Activated T-cell treated with anti-CD3 and anti-CD28 coated beads, Interleukin-2, amount 50 U/mL, for 24 hours (primary cell): ENCODE measurements at places on chromosomes 7 and 10.

GRCh38 chr7:131623154-131623553, 66.7 kb upstream of the PODXL start:
- H3K27me3 ChIP-seq = peaks cover 19% of the 10 kb centered on the region
- no peak for DNase-seq
- H3K36me3 ChIP-seq = no peaks in the 10 kb centered on the region
- H3K27ac ChIP-seq = no peak overlapping the region
- H3K4me1 ChIP-seq = no peaks in the 10 kb centered on the region

- no peak overlapping the region for H3K27ac ChIP-seq
- no peak overlapping the region for H3K4me3 ChIP-seq
- no peak for DNase-seq
These were observed 80.0 kb upstream of the STK17A start for GRCh38 chr7:43502941-43503340.

DNA sequence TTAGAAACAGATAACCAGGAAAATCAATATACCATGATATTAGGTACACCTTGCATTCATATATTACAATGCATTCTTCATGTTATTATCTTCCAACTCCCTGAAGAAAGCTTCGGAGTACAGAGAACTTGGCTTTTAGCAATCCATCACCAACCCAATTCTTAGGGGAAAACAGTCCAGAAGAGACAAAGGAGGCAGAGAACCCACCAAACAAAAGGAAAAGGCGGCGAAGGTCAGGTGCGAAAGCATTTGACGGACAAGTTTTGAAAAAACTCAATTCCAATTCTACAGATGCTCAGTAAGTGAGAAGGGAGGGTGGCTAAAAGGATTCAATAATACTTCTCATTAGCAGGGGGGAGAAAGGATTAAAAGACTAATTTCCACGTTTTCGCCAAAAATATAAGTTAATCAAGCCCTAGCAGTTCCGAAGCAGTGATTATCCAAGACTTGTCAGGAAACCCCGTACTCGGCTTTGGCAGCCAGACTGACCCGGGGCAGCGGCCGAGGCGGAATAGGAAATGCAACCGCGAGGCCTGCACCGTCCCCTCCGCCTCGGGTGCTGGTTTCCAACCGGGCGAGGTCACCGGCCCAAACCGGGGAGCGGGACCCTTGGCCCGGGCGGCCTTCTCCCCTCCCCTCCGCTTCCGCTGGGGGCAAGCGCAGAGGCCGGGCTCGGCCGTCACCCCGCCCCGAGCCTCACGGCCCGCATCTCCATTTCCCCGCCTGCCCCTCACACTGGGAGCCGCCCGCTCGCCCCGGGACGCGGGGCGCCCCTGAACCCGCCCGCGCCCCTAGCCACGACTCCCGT, 747 bp downstream of the GDI2 start:
- no peaks in the 10 kb centered on the region for H3K27me3 ChIP-seq
- peaks cover 65% of the 10 kb centered on the region for H3K4me1 ChIP-seq
- peak overlapping the region; percentile 89 for H3K4me3 ChIP-seq
- H3K36me3 ChIP-seq = peaks cover 64% of the 10 kb centered on the region
- DNase-seq = no peak

GRCh38 chr10:69668721-69669120, 38.7 kb downstream of the FAM241B start:
- DNase-seq = no peak
- no peaks in the 10 kb centered on the region for H3K4me1 ChIP-seq
- H3K27me3 ChIP-seq = peaks cover 52% of the 10 kb centered on the region
- H3K36me3 ChIP-seq = no peaks in the 10 kb centered on the region
- H3K4me3 ChIP-seq = no peak overlapping the region

GRCh38 chr7:14179781-14180180, 190.3 kb upstream of the ETV1 start:
- no peaks in the 10 kb centered on the region for H3K27me3 ChIP-seq
- no peak overlapping the region for H3K27ac ChIP-seq
- no peak overlapping the region for H3K4me3 ChIP-seq
- H3K36me3 ChIP-seq = no peaks in the 10 kb centered on the region
- DNase-seq = no peak

DNA sequence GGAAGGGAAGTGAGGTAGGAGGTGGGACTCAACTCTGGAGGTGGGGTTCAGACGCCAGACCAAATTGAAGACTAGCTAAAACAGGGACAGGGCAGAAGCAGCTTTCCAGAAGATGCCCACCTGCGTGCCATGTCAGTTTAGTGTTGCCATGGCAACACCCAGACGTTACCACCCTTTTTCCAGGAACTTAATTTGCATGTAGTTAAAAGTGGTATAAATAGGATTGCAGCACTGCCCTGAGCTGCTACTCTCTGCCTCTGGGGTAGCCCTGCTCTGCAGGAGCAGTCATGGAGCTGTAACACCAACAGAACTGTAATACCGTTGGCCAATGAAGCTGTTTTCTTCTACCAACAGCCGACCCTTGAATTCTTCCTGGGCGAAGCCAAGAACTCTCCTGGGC, 93.8 kb downstream of the PRKCQ start:
- H3K4me3 ChIP-seq = no peak overlapping the region
- peak overlapping the region; percentile 81 for H3K27ac ChIP-seq
- H3K27me3 ChIP-seq = no peaks in the 10 kb centered on the region
- H3K36me3 ChIP-seq = peaks cover 98% of the 10 kb centered on the region
- DNase-seq = no peak

DNA sequence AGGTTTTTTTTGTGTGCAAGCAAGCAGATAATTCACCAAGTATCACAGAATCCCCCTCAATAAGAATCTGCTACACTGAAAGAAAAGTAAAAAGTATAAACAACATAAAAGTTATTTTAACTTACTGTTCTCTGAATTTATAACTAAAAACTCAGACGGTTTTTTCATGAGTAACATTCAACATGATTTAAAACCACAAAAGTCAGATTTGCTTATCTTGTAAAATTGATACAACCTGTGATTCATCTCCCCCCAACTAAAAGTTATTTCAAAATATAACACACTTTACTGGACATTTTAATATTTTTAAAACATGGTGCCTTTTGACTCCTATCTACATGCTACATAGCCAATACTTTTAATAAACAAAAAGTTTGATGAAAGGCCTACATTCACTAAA, 32.8 kb downstream of the TSPAN12 start:
- no peaks in the 10 kb centered on the region for H3K36me3 ChIP-seq
- H3K4me3 ChIP-seq = no peak overlapping the region
- peaks cover 36% of the 10 kb centered on the region for H3K27me3 ChIP-seq

DNA sequence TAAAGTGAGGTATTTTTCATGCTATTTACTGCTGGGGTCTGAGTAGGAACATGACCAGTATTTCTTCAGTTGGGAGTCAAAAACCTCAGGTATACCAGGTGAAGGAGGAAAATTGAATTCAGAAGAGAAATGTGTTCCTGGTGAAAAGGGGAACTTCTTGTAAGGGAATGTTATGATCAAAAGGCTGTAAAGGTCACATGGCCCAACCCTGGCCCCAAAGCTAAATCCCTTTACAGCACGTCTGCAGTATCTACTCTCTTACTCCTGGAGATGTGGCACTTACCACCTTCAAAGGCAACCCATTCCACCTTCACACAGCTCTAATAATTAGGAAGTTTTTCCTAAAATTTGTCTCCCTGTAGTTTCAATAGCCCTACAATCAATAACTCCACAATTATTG, 15.2 kb downstream of the PIK3AP1 start:
- no peaks in the 10 kb centered on the region for H3K4me1 ChIP-seq
- no peak overlapping the region for H3K4me3 ChIP-seq
- no peaks in the 10 kb centered on the region for H3K36me3 ChIP-seq
- H3K27me3 ChIP-seq = no peaks in the 10 kb centered on the region
- DNase-seq = no peak

- H3K4me1 ChIP-seq = peaks cover 25% of the 10 kb centered on the region
- no peak for DNase-seq
- H3K27me3 ChIP-seq = no peaks in the 10 kb centered on the region
- no peak overlapping the region for H3K27ac ChIP-seq
These were observed 108.1 kb upstream of the ZNF746 start for GRCh38 chr7:149605696-149606095.

DNA sequence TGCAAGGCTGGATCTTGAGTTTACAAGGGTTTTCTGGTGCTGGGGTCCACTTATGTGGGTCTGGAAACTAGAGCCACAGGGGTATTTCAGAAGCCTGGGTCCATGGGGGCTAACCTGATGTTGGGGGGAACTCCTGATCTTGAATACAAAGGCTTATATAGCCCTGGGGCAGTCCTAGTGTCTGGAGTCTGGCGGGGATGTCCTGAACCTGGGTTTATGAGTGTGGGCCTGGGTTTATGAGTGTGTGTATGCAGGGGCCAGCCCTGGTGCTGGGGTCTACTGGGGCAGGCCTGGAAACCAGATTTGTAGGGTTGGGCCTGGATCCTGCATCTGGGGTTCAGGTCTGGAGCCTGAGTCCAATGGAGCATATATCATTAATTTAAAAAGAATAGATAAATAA, 146.5 kb upstream of the C1GALT1 start:
- DNase-seq = no peak
- H3K36me3 ChIP-seq = no peaks in the 10 kb centered on the region
- no peak overlapping the region for H3K4me3 ChIP-seq
- no peak overlapping the region for H3K27ac ChIP-seq
- H3K27me3 ChIP-seq = peaks cover 3% of the 10 kb centered on the region
- no peaks in the 10 kb centered on the region for H3K4me1 ChIP-seq

DNA sequence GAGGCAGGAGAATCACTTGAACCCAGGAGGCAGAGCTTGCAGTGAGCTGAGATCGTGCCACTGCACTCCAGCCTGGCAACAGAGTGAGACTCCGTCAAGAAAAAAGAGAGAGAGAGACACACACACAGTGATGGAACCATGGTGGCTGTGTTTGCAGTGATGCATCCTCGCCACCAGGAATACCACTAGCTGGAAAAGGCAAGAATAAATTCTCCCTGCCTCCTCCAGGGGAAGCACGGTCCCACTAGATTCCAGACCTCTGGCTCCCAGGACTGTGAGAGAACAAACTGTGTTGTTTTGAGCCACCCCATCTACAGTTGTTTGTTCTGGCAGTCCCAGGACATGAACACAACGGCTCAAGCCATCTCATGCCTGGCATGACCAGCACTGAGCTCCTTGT, 320.3 kb upstream of the FOXK1 start:
- no peak overlapping the region for H3K27ac ChIP-seq
- H3K27me3 ChIP-seq = peaks cover 17% of the 10 kb centered on the region
- no peaks in the 10 kb centered on the region for H3K4me1 ChIP-seq
- H3K4me3 ChIP-seq = no peak overlapping the region
- DNase-seq = no peak
- no peaks in the 10 kb centered on the region for H3K36me3 ChIP-seq

DNA sequence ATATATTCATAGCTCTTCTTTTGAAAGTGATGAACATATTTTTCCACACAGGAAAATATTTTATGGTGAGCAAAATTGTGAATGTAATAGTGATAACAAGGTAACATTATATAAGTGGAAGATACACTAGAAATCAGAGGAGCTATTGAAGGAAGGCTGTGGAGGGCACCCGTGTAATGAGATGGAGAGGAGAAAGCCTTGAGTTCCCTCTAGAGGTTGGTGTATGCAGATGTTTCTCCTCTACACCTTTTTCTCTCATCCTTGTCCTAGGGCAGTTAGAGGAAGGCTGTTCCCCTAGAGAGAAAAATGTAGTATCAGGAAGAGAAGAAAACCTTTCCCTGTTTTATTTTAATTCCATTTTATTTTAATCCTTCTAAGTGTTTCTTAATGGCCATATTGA, 54.6 kb upstream of the NRG3 start:
- no peak for DNase-seq
- H3K4me3 ChIP-seq = no peak overlapping the region
- H3K27me3 ChIP-seq = no peaks in the 10 kb centered on the region
- no peaks in the 10 kb centered on the region for H3K36me3 ChIP-seq
